ENCODE measurements at places on chromosomes 2 and 18. TPM values are rescaled to one million over a fixed set of nuclear protein-coding genes. Genes with fewer than 3 reads are reported as not detected.

The KIF1A gene
- 41.1 TPM for total RNA-seq

The POTEF gene
- 15.1 TPM for total RNA-seq

The TTN gene
- total RNA-seq = 0.53 TPM

The TSPYL6 gene
- not detected for total RNA-seq

The GCG gene
- total RNA-seq = not detected

The SRD5A2 gene
- not detected for total RNA-seq

The FAHD2B gene
- 24.3 TPM for total RNA-seq

The CTDP1 gene
- total RNA-seq = 25.9 TPM

The SAP130 gene
- 19.8 TPM for total RNA-seq

GRCh38 chr18:66724664-66725356 is 120.9 kb upstream of the CDH19 start:
- no peaks in the 10 kb centered on the region for H3K27me3 ChIP-seq
- H3K36me3 ChIP-seq = no peaks in the 10 kb centered on the region
- no peaks in the 10 kb centered on the region for H3K4me1 ChIP-seq
- no peak overlapping the region for H3K27ac ChIP-seq
- no peak overlapping the region for H3K4me3 ChIP-seq

GRCh38 chr2:46843316-46843715 is 72.3 kb downstream of the MCFD2 start:
- DNase-seq = no peak
- no peak overlapping the region for H3K27ac ChIP-seq
- H3K27me3 ChIP-seq = no peaks in the 10 kb centered on the region
- H3K4me1 ChIP-seq = no peaks in the 10 kb centered on the region
- no peak overlapping the region for H3K4me3 ChIP-seq

- no peaks in the 10 kb centered on the region for H3K36me3 ChIP-seq
- no peak overlapping the region for H3K27ac ChIP-seq
- H3K4me1 ChIP-seq = peaks cover 22% of the 10 kb centered on the region
- no peak for DNase-seq
Observed at GRCh38 chr2:226131299-226131784, 668.3 kb downstream of the IRS1 start.

GRCh38 chr2:216596236-216596979 is 36.8 kb upstream of the IGFBP2 start:
- H3K27ac ChIP-seq = no peak overlapping the region
- no peaks in the 10 kb centered on the region for H3K36me3 ChIP-seq
- peaks cover 14% of the 10 kb centered on the region for H3K4me1 ChIP-seq
- no peak for DNase-seq
- H3K4me3 ChIP-seq = no peak overlapping the region

DNA sequence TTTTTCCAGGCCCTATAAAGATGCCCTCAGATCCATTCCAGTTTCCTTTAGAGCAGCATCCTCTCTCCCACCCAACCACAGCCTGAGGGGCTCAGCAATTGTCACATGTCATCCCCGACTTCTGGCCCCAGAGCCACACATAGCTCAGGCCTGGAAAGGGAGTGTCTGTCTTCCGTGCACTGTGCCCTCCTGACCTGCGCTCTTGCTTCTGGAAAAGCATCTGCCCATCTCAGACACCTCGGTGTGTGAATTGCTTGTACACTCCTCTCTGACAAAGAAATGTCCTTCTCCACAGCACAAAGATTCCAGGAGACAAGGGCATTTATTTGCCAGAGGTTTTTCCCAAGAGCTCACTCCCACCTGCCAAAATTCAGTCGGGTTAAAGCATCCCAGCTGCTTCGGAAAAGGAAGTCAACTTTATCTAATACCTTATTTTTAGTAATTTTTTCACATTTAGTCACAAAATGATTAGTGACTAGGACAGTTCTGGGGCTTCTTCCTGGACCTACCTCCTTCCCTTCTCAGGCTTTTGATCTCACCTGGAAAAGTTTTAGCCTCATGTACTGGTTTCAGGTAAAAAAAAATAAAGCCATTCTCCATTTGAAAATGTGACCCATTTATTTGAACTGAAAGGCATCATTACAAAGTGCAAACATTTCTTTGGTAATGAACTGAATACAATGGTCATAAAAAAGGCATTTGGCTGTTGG is 112.9 kb downstream of the PXDN start:
- peaks cover 5% of the 10 kb centered on the region for H3K36me3 ChIP-seq
- H3K27me3 ChIP-seq = no peaks in the 10 kb centered on the region
- DNase-seq = no peak

- no peaks in the 10 kb centered on the region for H3K27me3 ChIP-seq
- H3K27ac ChIP-seq = no peak overlapping the region
Observed at GRCh38 chr18:29181151-29181901, 1004.4 kb upstream of the CDH2 start.

DNA sequence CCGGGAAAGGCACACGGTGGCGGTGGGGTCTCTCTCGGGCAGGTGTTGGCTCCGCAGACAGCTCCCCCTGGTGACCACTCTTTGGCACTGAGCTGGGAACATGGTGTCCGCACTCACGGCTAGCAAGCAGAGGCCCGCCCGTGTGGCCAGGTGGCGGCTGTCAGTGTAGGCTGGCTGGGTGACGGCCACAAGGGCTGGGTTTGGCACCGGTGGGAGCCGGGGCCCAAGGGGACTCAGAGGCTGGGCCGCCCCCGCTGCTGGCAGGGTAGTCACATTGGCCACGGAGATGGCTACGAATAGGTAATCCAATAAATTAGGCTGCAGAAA is 1071.7 kb downstream of the RPIA start:
- H3K4me1 ChIP-seq = no peaks in the 10 kb centered on the region
- no peak overlapping the region for H3K27ac ChIP-seq
- DNase-seq = no peak
- no peak overlapping the region for H3K4me3 ChIP-seq
- H3K27me3 ChIP-seq = no peaks in the 10 kb centered on the region

DNA sequence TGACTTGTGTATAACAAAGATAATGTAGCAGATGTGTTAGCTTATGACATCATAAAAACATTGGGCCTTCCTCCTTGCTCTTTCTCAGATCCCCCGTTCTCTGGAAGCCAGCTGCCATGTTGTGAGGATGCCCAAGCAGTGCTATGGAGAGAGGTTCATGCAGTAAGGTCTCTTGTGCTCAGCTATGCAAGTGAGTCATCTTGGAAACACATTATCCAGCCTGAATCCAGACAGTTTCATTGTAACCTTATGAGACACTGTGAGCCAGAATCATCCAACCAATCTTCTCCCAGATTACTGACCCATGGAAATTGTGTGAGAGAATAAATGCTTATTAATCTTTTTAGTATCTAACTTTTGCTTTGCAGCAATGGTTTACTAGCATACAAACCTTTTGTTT is 60.8 kb downstream of the ST6GAL2 start:
- H3K27me3 ChIP-seq = no peaks in the 10 kb centered on the region

DNA sequence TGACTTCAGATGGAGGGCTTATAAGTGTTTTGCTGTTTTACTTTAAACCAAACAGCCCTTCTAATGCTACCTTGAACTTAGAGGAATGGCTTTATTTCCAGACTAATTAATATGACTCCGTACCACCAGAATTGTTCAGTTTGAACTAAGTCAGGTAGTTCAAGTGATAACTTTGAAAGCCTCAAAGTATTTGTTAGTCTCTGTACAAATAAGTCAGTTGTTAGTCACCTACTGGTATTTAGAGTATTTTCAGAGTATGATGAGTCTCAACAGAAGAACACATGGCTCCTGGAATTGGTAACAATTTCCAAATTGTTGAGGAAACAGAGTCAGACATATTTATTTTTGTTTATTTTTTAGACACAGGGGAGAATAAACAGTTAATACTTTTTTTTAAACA is 381.8 kb upstream of the NRXN1 start:
- H3K4me3 ChIP-seq = no peak overlapping the region
- peaks cover 17% of the 10 kb centered on the region for H3K4me1 ChIP-seq
- no peaks in the 10 kb centered on the region for H3K27me3 ChIP-seq
- H3K27ac ChIP-seq = no peak overlapping the region
- DNase-seq = no peak
- no peaks in the 10 kb centered on the region for H3K36me3 ChIP-seq
